NCI-H345 (cell line): ENCODE measurements at places on chromosomes 1 and 21.

GRCh38 chr1:220991506-220991905 is 112.3 kb downstream of the HLX start:
- no peak for DNase-seq

GRCh38 chr1:198577444-198577843 is 37.0 kb upstream of the ATP6V1G3 start:
- DNase-seq = no peak

- no peak for DNase-seq
Measured at GRCh38 chr21:36587388-36587787, 107.5 kb upstream of the CLDN14 start.

- DNase-seq = no peak
Measured at GRCh38 chr1:145892486-145893087, 6.9 kb upstream of the ANKRD35 start.

DNA sequence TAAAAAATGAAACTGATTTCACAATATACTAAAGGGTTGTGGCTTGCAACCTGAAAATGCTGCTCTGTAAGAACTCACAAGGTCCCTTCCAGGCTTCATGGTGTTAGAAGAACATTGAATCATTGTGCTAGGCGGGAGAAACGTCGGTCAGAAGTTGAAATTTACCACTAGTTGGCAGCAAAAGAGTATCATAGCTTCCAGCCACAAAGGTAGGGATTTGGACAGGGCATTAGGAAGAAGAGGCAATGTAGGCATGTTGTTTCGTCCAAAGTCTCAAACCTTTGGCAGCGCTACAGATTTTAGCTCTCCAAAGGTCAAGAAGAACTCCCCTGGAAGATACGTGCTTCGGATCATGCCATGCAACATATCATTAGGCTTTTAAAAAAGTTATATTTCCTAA is 62.5 kb upstream of the ZP4 start:
- DNase-seq = no peak

- no peak for DNase-seq
Measured at GRCh38 chr1:62953633-62954032, 169.7 kb downstream of the ATG4C start.

- DNase-seq = no peak
Measured at GRCh38 chr1:167280912-167281311, 60.2 kb downstream of the POU2F1 start.

- no peak for DNase-seq
Measured at GRCh38 chr1:234702342-234703000, 92.5 kb upstream of the IRF2BP2 start.

DNA sequence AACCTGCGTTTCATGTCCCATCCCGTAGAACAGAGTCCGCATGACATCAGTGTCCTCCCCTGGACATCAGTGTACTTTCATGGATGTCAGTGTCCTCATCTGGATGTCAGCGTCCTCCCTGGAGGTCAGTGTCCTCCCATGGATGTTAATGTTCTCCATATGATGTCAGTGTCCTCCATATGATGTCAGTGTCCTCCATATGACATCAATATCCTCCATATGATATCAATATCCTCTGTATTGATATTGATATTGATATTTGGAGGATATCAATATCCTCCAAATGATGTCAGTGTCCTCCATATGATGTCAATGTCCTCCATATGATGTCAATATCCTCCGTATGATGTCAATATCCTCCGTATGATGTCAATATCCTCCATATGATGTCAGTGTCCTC is 284.9 kb downstream of the AJAP1 start:
- no peak for DNase-seq

DNA sequence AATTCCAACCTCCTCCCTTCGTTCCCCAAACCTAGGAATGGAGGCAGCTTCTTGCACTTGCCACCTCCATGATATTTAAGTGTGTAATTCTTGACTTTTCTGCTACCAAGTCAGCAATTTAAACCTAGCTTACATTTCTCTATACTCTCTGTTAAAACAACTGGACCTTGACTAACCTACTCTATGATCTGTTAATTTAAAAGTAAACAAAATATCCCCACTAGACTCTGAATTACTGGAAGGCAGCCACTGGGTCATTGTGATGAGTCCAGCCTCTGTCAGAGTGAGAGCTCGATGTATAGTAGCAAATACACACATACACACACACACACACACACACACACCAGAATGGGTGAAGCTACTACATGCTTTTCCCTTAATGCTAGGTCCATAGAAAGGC is 40.0 kb upstream of the DHCR24 start:
- DNase-seq = no peak

DNA sequence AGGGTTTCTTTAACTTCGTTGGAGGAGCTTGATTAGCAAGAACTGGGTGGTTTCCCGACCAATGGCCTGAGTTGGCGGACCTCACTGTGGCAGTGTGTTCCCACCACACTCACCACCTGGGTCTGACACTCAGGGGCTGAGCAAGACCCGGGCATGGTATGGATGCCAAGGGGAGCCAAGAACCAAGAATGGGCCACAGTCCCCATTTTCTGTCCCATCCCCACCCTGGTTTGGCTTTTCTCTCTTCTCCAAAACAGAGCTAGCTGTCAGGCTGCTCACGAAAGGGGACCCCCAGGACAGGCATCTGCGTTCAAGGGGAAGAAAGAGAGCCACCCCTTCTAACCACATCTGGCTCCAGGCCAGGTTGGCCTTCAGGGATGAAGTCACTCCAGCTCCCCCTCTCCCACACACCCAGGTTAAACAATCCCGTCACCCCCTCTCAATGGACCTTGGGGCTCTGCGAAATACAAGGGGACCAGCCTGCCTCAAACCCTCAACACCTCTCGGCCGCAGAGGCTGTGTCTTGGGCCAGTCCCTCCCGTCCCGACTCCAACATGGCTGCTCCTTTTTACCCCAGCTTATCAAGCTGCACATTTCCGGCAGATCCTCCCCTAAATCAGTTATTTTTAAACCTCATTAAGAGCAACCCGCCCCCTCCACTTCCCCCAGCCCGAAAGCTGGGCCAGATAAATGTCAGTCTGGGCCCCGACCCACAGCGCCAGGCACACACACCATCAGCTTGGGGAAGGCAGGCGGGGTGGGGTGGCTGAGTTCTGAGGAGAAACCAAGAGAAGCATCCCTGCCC is 3.4 kb downstream of the TAGLN2 start:
- no peak for DNase-seq

GRCh38 chr1:116586741-116587143 is 15.9 kb upstream of the CD58 start:
- no peak for DNase-seq

- no peak for DNase-seq
Measured at GRCh38 chr1:60898987-60899386, 183.4 kb upstream of the NFIA start.

DNA sequence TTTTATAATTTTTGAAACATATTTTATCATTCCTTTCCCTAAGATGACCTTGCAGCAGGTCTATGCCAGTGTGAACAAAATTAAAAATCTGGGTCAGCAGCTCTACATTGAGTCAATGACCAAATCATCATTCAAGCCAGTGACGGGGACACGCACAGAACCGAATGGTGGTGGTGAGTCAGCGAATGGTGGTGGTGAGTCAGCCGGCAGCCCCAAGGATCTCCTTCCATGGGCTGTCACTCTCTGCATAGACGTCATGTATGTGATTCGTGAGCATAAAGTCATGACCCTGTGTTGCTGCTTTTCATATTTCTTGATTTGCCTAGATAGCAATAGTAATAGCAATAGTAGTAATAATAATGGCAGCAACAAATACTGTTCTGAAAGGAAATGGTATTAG is 26.3 kb downstream of the PER3 start:
- DNase-seq = no peak

GRCh38 chr21:29534448-29534847 is 235.7 kb downstream of the BACH1 start:
- no peak for DNase-seq

DNA sequence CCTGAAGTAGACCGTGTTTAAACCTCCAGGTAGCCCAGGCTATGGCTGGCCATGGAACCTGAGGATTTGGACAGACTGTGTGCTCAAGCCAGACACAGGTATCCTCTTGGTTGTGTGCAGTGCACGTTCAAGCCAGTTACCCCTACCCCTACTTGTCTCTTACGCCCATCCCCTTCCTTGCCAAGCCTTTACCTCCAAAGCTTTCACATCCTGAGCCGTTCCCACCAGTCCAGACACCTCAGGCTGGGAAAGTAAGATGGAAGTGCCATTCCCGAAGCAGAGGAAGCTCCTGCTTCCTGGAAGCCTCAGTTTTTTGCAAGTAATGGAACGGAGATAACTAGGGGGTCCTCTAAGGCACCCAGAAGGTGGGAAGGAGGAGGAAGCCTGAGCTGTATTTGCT is 41.5 kb upstream of the HMGB4 start:
- DNase-seq = no peak

DNA sequence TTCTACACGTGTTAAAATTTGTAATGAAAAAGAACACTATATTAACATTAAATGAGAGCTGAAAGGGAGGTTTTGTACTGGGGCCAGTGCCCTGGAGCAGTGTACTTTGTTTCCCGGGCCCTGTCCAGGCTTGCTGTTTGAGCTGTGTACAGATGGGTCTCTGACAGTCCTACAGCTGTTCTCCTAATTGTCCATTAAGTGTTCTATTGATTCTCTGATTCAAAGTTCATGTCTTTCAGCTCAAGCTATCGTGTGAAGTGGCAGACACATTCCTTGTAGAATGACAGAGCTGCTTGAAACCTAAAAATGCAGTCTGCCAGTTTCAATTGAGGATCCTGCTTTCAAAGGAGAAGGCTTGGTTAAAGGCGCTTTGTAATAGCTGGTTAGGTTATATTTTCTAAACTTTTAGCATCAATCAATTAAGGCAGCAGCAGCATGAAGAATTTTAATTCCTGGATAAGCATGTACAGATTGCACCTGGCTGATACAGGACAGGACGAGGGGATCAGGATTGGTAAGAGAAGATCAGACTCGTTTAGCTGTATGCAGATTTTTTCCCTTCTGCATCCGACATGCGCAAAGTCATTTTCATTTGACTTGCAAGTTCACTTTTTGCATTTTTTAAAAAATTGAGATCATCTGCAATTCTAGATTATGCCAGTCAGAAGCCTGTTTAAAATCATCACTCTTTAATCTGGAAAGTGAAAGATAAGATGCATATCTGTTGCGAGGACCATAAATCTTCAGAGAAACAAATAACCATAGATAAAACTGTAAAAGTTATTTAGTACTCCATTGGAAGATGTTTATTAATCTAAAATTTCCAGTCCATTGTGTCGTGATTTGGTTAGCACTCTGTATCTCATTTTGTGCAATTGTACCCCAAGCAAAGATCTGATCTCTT is 98.5 kb downstream of the ATG4C start:
- peak; percentile 69 for DNase-seq

DNA sequence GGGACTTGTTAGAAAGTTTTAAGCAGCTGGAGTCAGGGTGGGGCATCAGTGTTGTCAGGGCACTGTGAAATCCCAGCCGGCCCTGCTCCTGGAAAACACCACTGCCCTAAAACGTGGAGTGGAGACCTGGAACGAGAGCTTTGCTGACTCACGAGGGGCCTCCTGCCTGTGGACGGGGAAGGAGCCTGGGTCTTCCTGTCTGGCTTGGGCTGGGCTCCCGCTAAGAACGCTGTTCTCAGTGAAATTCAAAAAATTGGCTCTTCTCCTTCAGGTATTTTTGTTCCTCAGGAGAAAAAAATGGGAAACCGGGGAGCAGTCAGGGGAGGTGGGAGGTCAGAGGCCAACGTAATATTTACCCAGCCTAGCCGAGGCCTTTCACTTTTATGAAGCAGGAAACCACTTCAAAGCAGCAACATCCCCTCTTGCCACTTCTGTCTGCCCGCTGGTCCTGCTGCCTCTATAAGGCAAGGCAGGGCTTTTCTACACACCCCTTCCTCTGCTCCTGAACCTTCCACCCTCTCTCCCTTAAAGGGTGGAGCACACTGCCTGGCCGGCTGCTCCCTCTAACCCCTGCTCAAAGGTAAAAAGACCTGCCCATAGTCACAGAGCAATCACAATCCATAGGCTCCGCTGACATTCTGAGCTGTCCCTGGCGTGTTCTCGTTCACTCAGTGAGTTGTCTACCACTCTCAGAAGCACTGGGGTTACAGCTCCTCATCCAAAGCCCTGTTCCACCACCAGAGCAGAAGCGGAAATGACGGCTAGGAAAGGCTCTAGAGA is 8.0 kb downstream of the PLXNA2 start:
- no peak for DNase-seq

GRCh38 chr1:193654951-193655735 is 468.7 kb upstream of the B3GALT2 start:
- DNase-seq = no peak

GRCh38 chr1:116003823-116004222 is 27.5 kb downstream of the SLC22A15 start:
- no peak for DNase-seq

DNA sequence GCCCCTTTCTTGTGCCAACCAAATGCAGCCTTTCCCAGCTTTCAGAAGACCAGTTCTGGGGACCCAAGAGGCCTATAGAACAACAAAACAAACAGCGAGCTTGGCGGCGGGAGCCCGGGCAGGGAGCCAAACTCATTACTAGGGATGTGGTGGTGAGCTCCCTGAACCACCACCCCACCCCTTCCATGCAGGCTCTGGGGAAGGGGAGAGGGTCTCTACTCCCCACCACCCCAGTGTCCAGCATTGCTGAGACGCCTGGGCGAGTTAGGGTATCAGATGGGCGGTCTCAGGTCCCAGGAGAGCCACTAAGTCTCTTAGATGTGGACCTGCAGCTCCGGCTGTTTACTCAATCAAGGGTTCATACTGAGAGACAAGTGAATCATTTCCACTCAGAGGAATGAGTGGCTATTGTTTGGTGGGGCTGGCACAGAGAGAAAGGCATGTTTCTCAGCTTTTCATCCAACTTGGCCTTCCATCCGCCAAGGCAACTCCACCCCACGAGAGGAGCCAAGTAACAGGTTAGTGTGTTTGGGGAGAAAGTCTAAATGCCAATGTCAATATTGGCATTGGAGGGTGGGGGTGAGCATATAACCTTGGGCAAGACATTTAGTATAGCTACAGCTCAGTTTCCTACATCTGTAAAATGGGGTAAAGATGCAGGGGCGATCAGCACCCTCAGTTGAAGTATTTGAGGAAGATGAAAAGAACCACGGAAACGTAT is 40.9 kb downstream of the PLXNA2 start:
- DNase-seq = peak; percentile 96

GRCh38 chr1:113786069-113786468 is 26.2 kb downstream of the RSBN1 start:
- DNase-seq = no peak
